Activated T-cell treated with anti-CD3 and anti-CD28 coated beads for 4 hours (primary cell): ENCODE measurements at places on chromosomes 1 and 21.

DNA sequence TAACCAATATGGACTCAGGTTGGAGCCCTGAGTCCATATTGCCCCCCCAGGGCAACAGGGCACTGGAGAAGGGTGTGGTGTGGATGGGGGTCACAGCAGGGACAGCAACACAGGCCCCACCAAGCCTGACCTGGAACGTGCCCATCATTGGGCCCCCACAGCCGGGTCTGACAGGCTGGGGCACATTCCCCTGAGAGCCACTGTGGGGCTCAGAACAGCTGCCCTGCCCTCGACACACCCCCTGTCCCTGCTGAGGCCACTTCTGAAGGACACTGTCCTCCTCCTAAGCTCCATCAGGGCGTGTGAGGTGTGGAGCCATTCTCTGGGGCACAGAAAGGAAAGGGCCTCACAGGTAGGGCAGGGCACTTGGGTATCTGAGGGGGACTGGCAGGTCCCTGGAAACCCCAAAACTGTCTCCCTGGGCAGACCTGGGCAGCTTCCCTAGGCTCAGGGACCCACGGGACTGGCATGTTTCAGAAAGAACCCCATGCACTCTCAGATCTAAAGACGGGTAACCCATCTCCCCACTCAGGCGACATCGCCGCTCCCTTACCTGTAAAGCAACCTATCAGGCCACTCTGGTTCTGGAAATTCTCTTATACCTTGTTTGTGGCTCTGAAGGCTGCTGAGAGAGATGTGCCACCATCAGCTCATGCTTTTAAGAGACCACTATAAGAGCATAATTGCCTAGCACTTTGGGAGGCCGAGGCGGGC lies 95.5 kb downstream of the DMRTB1 start:
- DNase-seq = no peak

DNA sequence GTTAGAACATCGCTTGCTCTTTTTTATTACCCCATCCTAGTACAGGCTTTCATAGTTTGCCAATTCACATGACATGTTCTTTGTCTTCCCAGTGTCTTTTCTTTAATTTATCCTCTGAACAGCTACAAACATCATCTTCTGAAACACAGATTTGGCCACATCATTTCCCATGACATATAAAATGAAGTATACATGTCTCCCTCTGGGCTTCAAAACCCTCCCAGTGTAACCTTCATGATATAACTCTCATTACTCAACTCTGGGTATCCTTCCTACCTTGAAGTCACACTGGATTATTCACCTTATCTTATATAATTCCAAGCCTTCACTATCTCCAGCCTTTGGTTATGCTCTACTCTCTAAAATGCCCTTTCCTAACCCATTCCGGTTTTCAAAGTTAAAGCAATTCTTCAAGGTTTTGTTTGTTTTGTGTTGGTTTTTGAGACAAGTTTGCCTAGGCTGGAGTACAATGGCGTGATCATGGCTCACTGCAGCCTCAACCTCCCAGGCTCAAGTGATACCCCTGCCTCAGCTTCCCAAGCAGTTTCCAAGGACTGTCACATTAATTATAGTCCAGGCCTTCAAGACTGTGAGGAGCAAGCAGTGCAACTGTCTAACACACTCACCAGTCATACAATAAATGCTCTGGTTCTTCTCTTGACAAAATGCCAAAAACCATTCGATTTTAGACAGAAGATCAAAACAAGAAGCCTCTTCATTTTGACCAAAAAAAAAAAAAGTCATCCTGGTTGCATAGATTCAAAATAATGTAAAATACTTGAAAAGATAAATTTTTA lies 5.8 kb downstream of the RGS1 start:
- DNase-seq = no peak

GRCh38 chr1:29651246-29651645 lies 414.9 kb downstream of the PTPRU start:
- DNase-seq = no peak

- DNase-seq = no peak
These were observed 7.9 kb downstream of the KYAT3 start for GRCh38 chr1:88984569-88984968.

GRCh38 chr1:182990413-182991144 lies 32.6 kb upstream of the LAMC1 start:
- no peak for DNase-seq

GRCh38 chr21:45791562-45792418 lies 148.3 kb downstream of the PCBP3 start:
- DNase-seq = no peak

GRCh38 chr1:233015965-233016364 lies 65.6 kb downstream of the NTPCR start:
- DNase-seq = no peak

GRCh38 chr1:27526569-27527222 lies 36.7 kb upstream of the WASF2 start:
- DNase-seq = no peak

- no peak for DNase-seq
These were observed 409.3 kb downstream of the PTPRU start for GRCh38 chr1:29645586-29645985.

GRCh38 chr1:183871142-183871541 lies 66.2 kb downstream of the RGL1 start:
- DNase-seq = no peak

DNA sequence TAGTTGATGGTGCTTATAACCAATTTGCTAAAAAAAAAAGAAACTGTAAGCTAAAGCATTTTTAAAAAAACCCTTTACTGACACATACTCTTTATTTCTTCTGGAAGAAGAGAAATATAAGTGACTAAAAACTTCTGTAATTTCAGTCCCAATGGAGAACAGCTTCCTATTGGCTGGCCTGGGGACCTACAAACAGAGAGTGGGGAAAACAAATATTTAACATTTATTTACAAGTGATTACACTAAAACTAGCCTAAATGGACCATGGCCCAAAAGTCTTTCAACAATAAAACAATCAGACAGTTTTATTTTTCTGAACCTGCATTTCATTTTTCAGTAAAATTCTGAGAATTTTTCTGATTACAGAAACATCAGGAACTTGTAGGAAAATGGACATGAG lies 15.2 kb downstream of the TARBP1 start:
- no peak for DNase-seq

DNA sequence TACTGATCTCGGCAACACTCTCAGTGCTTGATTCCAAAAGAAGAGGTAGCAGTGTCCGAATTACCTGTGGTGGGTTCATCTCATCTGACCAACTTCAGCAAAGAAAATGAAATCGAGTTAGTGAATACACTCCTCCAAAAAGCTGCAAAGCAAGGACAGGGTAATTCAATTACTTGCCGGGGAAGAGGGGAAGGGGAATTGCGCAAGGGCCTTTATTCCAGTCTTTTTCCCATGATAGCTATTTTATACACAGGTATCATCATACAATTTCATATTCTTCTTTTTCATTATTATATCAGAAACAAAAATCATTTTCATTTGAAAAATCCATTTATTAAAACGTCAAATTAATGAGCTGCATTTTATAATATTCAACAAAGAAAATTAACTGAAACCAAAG lies 42.9 kb downstream of the UBR4 start:
- no peak for DNase-seq

DNA sequence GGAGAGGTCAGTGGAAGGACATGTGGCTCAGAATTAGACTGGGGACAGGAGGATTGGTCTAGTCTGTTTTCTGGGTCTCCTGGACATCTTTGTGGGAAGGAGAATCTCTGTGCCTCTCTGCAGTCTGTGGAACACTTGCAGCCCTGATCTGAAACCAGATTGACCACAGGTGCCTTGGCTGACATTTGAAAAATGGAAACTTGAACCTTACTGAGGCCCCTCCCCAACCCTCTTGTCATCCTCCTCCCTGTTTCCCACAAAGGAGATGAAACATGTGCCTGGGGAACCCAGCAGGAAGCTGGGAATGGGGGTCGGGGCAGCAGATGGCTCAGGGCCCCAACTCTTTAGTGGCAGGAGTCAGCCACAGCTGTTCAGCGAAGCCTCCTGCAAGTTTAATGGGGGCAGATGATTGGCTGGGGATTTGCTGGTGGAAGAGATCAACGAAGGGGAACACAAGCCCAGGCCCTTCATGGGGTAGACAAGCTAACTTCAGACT lies 18.1 kb downstream of the VASH2 start:
- DNase-seq = no peak

- no peak for DNase-seq
These were observed 91.8 kb upstream of the CASZ1 start for GRCh38 chr1:10888291-10888690.

GRCh38 chr21:40102682-40103081 lies 235.4 kb downstream of the PCP4 start:
- no peak for DNase-seq

- DNase-seq = no peak
These were observed 830 bp downstream of the RNF186 start for GRCh38 chr1:19814244-19814661.

- DNase-seq = no peak
These were observed 145.3 kb downstream of the SETD4 start for GRCh38 chr21:35915030-35915429.

DNA sequence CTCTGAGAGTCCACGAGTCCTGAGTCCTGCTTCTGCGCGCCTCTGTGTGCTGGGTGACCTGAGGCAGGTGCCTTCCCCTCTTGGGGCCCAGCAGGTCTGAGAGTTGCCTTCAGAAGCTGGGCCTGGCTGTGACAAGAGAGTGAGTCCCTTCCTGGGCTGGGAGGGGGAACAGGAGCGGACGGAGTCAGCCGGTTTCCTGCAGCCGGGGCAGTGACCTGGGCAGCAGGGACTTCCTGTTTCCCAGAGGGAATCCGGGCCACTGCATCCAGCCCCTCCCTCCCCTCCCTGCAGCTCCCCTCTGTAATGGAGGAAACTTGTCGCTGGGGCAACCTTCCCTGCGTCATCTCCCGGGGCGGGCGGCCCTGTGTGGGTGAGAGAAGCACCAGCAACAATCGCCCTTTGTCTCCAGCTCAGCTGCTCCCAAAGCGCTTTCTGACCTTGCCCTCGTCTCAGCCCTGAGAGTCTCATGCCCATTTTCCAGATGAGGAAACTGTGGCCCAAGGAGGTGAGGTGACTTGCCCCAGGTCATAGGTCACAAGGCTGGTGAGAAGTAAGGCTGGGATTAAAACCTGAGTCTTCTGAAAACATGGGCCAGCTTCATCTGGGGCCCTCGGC lies 61.1 kb downstream of the SDC3 start:
- DNase-seq = no peak

- DNase-seq = peak; percentile 17
These were observed 674 bp downstream of the BCL10 start for GRCh38 chr1:85275701-85276214.

- no peak for DNase-seq
These were observed 6.5 kb downstream of the SYNC start for GRCh38 chr1:32696041-32696440.

GRCh38 chr1:169892927-169893644 lies 610 bp downstream of the SCYL3 start:
- DNase-seq = no peak

- peak; percentile 21 for DNase-seq
These were observed 804 bp upstream of the IKBKE start for GRCh38 chr1:206469411-206469932.

DNA sequence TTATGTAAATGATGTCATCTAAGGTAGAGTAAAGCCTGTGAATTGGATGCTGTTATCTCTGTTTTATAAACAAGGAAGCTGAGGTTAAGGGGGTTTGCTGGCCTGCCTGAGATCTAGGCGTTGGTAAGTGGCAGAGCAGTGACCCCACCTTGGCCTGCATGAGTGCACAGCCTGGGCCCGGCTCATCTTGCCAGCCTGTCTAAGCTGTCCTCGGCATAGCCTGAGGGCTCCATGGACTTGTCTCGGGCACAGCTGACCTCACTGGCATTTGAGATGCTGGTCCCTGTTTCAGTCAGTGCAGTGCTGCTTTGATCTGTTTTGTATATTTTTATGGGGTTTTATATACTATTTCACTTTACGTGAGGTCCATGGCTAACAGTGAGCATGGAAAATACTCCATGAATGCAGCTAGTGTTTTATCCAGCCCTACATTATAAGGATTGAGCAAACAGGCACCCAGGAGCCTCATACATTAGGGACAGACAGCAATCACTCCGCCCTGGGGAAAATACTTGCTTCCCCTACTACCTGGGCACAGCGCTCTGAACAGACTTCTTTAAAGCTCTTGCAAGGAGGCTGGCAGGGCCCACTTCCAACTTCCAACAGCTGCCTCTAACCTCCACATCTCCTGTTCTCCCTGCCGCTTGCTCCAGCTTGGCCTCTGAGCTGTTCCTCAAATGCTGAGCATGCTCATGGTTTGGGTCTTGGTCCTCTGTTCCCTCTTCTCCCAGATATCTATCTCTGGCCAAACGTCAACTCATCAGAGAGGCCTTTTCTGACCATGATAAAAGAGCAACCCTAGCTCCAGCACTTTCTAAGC lies 150.6 kb upstream of the HMGB4 start:
- DNase-seq = no peak

DNA sequence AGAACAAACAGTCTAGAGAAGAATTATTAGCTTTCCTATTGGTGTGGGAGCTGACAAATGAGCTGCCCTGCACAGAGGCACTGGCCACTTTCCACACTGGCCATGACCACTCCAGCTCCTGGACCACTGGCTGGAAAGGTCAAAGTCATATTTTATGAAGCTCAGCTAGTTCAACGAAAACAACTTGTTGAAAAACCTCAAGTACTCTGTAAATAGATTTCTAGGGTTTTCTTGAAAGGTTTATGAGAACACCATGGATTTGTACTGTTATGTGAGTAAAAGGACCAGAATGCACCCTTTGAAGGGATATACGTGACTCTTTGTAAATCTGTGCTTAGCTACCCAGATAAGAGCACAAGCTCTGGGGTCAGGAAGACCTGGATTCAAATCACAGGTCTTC lies 54.5 kb upstream of the FGGY start:
- DNase-seq = no peak
